Activated T-cell treated with anti-CD3 and anti-CD28 coated beads for 1 hour (primary cell): ENCODE measurements at places on chromosomes 4 and X.

DNA sequence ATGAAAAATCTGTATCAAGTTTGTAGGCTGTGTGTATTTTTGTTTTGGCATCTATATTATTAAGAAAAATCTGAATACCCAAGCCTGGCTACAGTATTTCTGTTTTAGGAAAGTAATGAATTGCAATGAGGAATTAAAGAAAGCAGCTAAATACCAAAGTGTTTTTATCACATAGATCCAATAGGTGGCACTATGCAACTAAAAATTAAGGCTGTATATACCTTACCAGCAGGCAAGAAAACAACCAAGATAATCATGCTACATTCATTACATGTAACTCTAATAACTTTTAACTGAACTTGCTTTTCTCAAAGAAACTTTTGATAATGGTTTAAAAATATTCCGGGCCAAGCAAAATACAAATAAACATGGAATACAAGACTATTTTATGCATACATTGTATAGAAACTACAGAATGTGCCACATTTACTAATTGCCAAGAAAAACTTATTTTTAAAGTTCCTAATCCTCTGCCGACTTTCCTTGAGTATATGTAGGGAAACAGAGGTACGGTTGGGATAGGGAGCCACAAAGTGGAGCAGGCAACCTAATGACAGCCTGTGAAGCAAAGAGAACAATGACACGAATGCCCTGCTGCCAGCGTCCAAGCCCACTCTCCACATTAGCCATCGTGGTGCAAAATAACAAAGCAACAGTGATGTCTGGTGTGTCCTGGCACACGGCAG is 63.7 kb downstream of the SEC24D start:
- DNase-seq = no peak

- no peak for DNase-seq
Observed at GRCh38 chr4:87309625-87310024, 13.1 kb downstream of the HSD17B13 start.

DNA sequence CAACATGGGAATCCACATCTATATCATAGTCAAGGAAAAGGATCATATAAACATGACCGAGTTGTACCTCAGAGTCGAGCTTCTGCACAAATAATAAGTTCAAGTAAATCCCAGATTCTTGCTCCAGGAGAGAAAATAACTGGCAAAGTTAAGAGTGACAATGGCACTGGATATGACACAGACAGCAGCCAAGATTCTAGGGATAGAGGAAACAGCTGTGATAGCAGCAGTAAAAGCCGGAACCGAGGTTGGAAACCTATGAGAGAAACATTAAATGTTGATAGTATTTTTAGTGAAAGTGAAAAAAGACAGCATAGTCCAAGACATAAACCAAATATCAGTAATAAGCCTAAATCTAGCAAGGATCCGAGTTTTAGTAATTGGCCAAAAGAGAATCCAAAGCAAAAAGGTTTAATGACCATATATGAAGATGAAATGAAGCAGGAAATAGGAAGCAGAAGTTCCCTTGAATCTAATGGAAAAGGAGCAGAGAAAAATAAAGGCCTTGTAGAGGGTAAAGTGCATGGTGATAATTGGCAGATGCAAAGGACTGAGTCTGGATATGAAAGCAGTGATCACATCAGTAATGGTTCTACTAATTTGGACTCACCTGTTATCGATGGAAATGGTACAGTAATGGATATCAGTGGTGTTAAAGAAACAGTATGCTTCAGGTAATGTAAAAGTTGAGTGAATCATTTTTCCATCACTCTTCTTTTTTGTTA is 50.4 kb downstream of the FABP2 start:
- no peak for DNase-seq

GRCh38 chr4:74308215-74308614 is at the start of gene EPGN:
TSS of gene EPGN (plus strand) at chr4:74308470. CDS start at chr4:74308534, 64 bp downstream.
- no peak for DNase-seq

GRCh38 chr4:149145803-149146202 is 669.8 kb downstream of the IQCM start:
- DNase-seq = no peak

DNA sequence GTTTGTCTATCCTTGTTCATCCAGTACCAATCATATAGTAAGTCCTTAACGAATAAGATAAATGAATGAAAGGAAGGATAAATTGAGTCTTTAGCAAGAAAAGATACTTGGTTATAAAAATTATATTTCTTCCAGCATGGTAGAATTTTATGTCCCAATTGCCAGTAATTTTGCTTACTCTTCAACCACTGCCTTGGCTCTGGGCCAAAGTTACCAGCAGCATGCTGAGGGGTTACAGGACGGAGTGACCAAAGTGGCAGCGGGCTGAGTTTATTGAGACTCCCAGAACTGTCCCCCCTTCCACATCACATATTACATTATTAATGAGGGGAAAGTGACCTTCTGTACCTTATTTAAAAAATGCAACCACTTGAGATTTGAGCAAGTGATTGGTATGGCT is 121.7 kb downstream of the RASGEF1B start:
- no peak for DNase-seq

DNA sequence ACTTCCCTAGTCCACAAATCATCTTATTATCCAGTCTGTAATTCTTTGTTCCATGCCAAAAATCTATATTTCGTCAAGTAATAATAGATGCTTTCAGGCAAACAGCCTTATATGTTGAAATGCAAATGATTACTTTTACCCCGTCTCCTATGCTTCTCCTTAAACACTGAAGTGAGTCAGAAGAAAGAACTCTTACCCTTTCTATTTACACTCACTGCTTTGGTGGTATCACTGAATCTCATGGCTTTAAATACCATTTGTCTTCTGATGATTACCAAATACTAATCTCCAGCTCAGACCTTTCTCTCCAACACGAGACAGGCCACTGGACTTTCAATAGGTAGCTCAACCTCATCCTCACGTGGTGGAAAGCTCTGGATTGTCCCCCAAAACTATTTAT is 558.1 kb downstream of the IL1RAPL1 start:
- DNase-seq = no peak

DNA sequence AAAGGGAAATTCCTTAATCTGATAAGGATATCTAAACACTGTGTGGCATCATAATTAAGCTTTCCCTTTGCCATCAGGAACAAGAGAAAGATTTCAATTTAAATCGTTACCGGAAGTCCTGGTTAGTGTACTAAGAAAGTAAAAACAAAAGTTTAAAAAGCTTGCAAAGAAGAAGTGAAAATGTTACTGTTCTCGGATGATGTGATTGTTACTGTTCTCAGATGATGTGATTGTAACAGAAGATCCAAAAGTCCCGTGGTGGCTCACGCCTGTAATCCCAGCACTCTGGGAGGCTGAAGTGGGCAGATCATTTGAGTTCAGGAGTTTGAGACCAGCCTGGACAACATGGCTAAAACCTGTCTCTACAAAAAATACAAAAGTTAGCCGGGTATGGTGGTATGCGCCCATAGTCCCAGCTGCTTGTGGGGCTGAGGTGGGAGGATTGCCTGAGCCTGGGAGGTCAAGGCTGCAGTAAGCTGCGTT is 62.5 kb downstream of the RGS12 start:
- DNase-seq = no peak

GRCh38 chr4:145819853-145820181 is 118.8 kb downstream of the ZNF827 start:
- DNase-seq = no peak

DNA sequence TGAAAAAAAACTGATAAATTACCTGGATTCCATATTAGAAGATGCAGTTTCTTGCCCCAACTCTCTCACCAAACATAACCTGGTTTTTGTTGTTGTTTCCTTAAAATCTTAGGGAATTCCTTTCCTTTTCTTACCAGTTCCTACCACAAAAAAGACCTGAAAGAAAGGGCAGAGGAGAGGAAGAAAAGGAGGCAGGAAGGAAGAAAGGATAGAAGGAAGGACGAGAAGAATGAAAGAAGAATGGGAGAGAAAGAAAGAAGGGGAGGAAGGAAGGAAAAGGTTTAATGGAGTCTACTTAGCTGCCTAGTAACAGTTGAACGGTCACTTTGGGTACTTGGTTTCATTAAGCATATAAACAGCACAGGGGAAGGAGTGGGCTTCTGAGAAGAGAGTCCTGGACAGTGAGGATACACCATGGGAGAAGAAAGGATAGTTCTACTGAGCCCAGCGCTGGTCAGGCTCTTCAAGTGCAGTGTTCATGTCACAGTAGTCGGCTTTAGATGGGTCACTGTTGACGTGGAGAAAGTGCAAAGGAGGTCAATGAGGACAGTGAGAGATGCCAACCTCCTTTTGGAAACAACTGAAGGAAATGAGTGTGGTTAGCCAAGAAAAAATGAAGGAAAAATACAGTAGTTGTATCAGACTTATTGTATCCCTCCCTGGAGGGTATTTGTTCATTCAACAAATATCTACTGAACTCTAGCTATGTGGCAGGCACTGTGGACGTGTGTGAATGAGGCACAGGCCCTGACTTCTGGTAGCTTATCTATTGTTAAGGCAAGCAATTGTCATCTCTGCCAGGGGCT is 1.1 kb upstream of the CHIC2 start:
- no peak for DNase-seq

GRCh38 chrX:49186125-49187027 is at the start of gene PRICKLE3:
TSS of gene PRICKLE3 (minus strand) at chrX:49186373. CDS start at chrX:49186297, 76 bp downstream.
- peak; percentile 66 for DNase-seq

GRCh38 chr4:137896221-137896737 is 345.9 kb downstream of the SLC7A11 start:
- no peak for DNase-seq

DNA sequence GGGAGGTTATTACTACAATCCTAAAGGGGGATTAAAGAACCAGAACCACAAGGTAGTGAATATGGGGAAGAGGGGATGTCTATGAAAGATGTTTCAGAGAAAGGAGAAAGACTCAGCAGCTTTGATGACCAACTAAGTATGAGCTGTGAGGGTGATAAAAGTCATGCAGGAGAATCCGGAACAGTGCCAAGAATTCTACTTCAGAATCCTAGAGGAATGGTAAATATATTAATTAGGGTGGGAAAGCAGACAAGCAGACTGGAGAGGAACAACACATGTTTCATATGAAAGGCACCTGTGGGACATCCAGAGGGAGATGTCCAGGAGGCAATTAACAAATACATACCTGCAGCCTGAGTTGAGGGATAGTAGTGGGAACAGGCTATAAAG is 642.2 kb upstream of the DIPK2B start:
- no peak for DNase-seq

- DNase-seq = no peak
Observed at GRCh38 chrX:31012509-31013025, 59.3 kb downstream of the FTHL17 start.

DNA sequence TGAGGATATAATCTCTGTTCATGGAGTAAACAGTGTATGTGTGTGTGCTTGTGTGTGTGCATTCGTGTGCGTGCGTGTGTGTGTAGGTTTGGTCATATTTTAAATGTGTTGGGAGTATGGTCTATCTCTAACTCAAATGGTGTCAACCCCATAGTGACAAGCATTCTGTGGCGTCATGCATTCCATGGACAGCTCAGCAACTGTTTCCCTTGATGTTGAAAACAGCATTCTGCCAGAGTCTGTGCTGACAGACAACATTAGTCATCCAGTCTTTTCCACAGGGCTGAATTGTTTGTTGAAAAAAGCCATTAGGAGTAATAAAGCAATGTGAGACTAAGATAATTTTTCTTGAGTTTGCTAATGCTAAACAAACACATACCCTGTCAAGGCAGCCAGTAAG is 706.6 kb downstream of the PCDH19 start:
- DNase-seq = no peak

- DNase-seq = no peak
Observed at GRCh38 chr4:123709336-123709735, 312.7 kb downstream of the SPRY1 start.

- no peak for DNase-seq
Observed at GRCh38 chrX:150348365-150348764, 14.8 kb upstream of the MAMLD1 start.

DNA sequence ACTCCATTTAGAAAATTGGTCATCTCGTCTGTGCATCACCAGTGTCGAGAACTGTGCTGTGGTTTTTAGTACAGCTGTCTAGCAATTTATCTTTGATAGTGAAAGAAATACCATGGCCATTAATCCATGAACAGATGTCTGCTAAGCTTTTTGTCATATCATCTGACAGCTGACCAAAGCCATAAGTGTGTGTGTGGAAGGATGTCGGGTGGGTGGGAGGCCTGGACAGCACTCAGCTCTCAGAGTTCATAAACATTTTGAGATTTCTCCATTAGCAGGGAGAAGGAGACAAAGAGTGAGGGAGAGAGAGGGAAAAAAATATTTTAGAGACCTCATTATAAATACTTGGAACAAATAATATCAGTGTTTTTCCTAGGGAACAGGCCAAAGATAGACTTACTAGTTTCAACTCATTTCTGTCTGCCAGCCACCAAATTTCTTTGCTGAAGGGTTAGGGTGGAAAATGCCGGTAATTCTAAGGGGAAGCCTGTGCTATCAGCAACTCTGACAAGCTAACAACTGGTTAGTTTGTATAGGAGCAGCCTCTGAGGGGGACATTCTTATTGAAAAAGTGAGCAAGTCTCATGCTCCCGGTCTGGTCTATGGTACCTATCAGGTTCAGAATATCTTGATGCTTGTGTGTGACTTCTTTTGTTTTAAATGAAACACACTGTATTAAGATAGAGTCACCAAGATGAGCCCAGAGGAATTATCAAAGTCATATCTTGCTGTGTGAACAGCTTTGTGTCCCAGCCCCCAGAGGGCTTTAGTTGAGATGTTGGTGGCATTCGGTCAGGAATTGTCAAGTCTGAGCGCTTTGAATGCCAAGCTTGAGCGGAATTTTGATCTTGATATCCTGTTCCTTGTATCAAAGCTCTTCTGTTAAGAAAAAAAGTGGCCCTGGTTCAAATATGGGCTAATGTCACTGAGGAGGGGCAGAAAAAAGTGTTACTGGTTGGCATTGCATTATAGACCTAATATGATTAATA is 41.9 kb upstream of the PDLIM3 start:
- DNase-seq = no peak

- no peak for DNase-seq
Observed at GRCh38 chrX:113391875-113392274, 551.2 kb upstream of the AMOT start.

GRCh38 chr4:128979934-128980333 is 113.4 kb downstream of the SCLT1 start:
- no peak for DNase-seq
